ENCODE measurements at places on chromosomes 11 and 22.

DNA sequence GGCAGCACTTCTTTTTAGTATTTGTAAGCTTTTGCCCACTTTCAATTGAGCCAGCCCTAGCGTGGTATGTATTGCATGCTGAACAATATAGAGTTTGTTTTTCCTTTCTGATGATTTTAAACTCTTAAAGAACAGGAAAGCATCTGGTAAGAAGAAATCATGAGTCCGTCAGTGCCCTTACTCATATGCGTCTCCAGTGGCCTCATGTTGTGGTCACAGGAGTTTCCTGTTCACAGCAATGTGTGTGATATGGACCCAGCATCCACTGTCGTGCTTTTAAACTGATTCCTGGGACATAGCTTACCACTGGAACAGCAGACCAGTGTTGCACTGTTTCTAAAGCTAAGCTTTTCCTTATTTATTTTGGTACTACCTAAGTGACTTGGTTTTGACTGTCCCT lies 40.1 kb downstream of the BID start:
- DNase-seq, result peak; percentile 65

DNA sequence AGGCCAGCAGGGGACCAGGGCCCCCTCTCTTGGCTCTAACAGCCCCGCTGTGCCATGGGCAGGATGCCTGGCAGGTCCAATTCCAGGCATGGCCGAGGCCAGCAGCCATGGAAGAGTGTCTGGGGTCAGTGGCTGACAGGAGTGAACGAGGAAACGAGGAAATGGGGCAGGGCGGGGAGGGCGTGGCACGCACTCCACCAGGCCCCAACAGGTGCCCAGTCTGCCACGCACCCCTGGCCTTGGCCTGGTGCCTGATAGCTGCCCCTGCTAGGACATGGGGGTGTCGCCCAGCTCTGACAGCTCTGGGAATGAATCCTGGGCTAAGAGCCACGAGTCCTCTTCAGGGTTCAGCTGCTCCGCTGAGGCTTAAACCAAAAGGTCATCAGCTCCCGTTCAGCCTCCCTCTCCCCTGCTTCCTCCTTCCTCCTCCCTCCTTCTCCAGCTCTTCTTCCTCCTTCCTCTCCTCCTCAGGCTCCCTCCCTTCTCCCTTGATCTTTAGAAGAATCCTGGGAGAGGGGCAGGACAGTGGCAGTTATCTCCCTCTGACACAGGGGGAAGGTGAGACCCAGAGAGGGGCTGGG lies 11.5 kb upstream of the TBC1D22A start:
- no peak for DNase-seq

DNA sequence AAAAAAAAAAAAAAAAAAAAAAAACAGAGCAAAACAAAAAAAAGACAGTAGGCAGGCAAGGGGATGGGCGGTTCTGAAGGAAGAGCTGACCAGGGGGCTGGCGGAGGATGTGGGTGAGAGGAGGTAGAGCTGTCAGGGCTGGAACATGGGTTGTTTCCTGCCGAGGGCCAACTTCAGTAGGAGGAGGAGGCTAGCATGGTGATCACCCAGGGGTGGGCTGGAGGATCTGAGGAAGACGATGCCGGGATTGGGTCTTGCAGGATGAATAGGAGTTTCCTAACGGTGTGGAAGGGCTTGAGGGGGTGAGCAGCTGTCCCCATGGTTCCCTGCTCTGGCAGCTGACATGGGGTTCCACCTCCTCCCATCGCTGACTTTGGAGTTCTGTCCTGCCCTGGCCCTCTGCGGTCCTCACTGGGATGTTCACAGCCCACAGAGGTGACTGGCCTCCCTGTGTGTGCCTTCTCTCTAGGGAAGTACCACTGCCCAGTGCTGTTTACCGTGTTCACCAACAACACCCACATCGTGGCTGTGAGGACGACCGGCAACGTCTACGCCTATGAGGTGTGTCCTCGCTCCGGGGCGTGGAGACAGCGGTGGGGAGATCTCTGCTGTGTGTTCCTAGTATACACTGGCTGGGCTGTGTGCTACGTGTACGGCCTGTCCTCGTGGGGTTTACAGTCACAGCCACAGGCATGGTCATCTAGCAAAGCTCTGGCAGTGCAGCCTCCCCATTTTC lies 15.2 kb downstream of the PPIL2 start:
- no peak for DNase-seq

DNA sequence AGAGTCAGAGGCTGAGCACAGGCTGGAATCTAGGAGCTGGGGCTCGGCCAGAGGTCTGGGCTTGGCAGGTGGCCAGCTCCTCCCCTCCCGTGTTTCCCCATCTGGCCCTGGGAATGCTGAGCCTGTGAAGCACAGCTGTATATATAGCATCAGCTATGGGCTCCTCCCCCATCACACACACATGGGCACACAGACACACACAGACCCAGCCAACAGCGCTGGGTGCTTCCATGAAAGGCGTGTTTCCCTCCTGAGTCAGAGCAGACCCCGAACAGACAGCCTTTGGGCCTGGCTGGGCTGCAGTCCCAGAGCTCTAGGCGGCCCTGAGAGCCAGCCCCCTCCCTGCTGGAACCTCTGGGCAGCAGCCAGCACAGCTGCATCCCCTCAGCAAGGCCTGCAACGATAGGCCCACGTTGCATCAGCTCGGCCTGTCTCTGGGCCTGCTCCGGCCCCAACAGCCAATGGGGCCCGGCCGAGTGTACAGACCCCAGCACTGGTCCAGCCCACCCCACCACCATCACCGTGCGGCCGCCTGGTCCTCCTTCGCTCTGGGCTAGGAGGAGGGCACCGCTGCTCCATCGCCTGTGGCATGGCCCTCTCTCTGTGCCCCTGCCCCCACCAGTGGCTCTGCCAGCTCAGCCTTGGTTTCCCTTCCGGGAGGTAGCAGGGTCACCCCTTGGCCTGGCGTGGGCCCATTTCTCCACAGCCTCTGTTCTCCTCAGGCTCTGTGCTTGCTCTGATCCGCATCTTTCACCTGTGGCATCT lies 7.6 kb upstream of the SERPINH1 start:
- peak; percentile 100 for DNase-seq

- DNase-seq, result no peak
Observed at GRCh38 chr22:49415151-49415951, 412.3 kb downstream of the BRD1 start.

DNA sequence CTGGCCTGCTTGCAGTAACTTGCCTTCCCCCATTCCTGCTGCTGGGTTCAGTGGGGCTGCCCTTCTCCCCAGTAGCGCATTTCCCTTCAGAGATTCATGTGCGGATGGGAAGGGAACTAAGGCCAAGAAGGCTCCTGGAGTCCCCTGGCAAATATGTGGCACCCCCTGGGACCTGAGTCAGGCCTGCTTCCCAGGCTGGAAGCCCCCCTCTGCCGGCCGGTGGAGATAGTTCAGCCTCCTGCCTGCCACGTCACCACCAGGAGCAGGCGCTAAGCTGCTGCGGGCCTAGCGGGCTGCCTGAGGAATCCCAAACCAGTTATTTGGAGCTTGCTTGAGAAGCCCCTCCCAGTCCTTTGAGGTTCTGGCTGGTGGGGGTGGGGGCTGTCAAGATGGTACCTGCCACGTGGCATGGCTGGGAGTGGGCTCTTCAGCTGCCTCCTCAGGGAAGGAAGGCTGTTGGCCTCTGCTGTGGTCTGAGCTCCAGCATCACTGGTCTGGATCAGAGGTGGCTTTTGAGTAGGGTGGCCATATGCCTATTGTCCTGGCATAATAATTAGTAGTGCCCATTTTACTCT lies 2.0 kb downstream of the SERPINH1 start:
- DNase-seq, result peak; percentile 90

DNA sequence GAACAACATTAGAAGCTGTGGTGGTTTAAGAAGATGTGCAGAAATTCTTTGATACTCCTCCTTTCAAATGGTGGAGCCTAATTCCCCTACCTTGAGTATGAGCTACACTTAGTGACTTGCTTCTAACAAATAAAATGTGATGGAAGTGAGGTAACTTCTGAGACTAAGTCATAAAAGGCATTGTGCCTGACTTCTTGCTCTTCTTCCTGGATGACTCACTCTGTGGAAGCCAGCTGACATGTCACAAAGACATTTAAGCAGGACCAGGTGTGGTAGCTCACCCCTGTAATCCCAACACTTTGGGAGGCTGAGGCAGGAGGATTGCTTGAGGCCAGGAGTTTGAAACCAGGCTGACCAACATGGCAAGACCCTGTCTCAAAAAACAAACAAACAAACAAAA lies 3.9 kb upstream of the PLA2G3 start:
- DNase-seq, result peak; percentile 36

DNA sequence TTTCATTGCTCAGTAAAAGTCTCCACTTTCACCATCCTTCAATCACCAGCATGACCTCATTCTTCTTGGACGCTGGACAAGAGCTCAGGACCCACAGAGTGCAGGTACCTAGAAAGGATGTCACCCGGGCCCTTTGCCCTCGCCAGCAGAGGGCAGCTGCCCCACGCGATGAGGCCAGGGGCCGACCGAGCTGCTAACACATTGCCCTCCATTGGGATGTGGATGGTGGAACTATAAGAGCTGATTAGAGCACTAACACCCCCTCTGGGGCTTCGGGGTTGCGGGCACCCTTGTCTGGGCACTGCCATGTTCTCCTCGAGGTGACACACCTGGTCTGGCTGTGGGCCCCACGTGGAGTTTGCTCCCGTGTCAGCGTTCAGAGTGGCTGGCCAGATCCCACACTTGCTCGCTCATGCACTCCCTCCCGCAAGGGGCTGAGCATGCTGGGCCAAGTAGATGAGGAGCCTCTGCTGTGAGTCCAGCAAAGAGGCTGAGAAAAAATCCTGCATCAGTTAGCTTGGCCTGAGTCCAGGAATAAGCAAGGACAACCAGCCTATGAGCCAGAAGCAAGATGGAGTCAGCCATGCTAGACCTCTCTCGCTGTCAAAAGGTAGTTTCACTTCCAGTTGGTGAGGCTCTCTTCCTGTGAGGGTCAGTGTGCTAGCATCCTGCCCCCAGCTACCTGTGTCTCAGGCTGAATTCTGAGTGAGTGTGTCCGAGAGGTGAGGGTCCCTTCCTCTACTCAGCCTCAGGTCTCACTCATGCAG lies 9.8 kb downstream of the KRTAP5-6 start:
- peak; percentile 2 for DNase-seq
